ENCODE measurements at places on chromosomes 3 and 15.

DNA sequence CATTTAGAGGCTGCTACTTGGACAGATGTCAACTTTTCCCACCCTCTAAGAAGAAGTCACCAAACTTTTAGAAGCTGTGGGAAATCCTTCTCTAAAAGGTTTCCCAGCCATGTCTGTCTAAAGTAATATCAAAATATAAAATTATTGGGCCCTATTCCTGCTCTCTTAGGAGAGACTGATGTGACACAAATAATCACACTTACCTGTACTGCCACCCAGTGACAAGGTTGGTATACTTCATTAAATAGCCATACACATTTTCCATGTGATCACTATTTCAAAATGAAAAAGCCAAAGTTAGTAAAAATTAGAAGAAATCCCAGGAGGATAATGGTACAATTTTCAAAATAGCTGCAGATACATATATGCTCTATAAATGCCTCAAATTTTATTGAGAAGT, 12.6 kb downstream of the OSBPL11 start:
- no peak for DNase-seq

GRCh38 chr3:133965906-133966305, 63.8 kb downstream of the SLCO2A1 start:
- no peak for DNase-seq

DNA sequence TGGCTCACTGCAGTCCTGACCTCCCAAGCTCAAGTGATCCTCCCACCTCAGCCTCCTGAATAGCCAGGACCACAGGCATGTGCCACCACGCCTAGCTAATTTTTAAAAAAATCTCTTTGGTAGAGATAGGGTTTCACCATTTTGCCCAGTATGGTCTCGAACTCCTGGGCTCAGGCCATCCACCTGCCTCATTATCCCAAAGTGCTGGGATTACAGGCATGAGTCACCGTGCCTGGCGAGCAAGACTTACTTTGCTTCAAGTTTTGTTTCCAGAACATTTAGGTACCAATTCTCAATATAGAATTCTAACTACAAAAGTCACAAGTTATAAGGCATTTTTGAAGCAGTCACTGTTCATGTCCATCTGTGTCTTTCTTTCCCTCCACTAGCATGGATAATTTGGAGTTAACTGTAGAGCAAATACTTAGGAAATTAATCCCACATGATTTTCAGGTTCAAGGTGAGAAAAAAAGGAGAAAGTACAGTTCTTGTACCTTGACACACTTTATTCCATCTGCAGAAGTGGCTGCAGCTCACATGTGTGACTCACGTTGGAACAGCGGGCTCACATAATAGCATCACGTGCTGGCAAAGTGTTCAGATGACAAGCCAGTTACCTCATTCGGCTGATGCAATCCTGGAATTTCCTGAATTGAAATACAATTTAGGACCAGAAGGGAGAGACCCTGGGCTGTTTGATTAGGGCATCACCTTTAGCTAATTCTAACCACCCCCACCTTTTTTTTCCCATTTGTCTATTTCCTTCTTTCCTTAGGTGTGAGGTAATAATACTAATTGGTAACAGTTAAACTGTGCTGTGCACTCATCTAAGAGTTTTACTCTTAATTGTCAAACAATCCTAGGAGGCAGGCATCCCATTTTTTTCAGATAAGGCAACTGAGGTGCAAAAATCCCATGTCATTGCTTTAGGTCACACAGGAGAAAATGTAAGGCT, 46.9 kb upstream of the NEDD4 start:
- peak; percentile 97 for DNase-seq

DNA sequence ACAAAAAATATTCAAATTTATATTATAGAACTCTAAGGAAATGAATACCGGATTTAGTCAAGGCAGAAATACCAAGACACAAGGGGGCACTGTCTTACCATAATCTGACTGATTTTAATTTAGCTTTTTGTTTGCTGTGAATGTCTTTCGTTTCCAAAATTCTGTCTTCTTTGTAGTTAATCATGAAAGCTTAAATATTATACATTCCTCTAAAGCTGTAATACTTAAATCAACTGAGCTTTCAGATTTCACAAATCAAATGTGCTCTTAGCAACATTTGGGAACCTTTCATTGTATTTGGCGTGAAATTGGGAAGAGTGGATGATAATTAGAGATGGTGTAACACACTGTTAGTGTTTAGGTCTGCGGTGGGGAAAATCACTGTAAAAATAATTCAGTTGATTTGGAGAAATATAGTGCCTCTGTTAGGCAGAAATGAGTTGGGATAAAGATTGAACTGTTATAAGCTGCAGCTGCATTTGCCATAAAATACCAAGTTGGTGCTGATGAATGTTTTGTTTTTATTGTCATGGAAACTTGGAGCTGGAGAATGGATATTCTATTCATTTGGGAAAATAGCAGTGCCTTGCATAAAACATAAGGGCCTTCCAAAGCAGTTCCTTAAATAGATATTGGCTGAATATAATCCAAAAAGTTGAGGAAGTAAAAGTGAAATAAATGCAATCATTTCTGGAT, 228.2 kb downstream of the TCF12 start:
- peak; percentile 29 for DNase-seq

DNA sequence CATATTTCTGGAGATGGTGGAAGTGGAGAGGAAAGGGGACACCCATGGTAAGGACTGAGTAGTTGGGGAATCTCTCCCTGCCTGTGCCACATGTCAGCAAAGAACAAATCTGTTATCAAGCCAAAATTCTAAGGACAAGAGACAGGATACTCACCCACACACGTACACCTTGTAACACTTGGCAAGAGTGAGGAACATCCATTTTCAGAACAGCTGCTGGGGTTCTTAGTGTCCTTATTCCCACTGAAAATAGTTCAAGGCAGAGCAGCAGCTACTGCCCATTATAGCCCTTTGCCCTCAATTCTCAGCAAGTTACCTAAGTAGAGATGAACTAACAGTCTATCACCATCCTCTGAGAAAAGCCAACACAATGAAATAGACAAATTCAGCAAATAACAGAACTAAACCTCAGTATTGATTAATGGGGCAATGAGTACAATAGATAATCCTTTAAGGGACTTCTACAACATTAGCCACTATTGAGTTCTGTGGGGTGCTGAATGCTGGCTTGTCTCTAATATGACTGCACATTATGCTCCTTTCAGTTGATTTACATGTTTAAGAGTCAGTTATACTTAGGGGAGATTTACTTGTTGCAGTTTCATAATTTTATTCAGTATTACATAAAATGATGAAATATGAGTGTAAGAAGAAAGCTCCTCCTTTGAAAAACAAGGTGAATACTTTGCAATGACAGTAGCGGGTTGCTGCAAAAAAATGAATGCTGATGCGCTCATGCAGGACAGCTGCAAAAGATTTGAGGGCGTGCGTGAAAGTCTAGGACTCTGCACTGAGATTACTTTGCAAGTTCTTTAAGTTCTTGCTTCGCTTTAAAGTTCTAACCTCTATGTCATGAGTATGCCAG, 22.4 kb downstream of the SENP5 start:
- no peak for DNase-seq

DNA sequence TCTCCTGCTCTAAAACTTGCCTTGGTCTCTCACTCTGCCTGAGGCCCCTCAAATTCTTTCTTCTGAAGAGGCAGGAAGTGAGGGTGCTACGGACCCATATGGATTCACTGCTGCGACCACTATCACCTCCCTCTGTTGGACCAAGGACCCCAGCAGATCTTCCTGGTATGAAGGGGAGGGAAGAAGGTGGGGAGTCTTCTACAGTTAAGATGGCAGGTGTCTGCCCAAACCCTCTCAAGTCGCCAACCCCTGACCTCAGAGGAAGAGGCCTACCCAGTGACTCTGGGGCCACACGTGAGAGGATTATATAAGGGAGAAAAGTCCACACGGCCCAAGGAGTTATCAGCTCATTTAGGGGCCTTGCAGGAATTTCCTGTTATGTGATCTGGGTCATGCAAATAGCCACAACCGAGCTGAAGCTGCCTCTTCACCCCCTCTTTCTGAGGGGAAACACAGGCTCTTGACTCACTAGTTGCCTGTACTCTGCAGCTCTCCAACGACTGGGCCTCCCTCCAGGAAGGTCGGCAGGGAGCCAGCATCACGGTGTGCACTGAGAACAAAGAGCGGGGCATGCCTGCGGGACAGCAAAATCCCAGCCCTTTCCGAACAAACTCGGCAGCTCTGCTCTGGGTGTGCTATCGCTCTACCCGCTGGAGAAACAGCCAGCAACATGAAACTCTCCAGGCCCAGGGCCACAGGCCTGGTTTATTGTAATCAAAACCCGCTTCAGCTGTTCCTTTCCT, 116.0 kb downstream of the XXYLT1 start:
- DNase-seq = peak; percentile 84

DNA sequence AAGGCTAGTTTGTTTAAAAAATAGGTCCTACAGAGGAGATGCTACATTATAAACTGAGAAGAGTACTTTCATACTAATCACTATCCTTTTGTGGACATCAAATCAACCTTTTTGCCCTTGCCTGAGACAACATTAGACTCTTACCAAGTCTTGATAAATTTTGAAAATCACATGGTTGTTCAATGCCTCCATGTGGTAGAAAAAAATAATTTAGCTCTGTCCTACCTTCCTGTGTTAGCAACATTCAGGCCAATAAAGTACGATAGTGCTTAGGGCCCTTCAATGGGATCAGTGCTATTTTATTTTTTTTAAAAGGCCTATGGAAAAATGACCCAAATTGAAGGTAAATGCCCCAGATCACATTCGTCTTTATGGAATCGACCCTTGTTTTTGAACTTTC, 5.0 kb upstream of the UBE2E1 start:
- no peak for DNase-seq

- no peak for DNase-seq
These were observed 226.5 kb upstream of the GPR149 start for GRCh38 chr3:154656486-154656885.

DNA sequence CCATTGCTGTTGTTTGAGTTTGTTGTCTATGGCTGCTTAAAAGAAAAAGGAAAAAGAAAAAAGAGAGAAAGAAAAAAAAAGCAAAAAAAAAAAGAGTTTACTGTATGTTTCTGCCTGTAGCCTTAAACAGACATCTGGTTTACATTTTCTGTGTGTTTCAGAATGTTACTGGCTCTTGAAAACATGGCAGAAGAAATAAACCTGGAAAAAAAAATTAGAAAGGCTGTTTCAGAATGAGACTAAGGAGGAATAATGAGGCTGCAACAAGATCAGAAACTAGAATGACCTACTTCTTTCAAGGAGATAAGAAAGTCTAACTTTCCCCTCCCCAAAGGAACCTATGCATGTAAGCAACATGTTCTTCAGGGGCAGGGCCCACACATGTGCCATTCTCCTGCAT, 292.1 kb downstream of the DIPK2A start:
- no peak for DNase-seq

DNA sequence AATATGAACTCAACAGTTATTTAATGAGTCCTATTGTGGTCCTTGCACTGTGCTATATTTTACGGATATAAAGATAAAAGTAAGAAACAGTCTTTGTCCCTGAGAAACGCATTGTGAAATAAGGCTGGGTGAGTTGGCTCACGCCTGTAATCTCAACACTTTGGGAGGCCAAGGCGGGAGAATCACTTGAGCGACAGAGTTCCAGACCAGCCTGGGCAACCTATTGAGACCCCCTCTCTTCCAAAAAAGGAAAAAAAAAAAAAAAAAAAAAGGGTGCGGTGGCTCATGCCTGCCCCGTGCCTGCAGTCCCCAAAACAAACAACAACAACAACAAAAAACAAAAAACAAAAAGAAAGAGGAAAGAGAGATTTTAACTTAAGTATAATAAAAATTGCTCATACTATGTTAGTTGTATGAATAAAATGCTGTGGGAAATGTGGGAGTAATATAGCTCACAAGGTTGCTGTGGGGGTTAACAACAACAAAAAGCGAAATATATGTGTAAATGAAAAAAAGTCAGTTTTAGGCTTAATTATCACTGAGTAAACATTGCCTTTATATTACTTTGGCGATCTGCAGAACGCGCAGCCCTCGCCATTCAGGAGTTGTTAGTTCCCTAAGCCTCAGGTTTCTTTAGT, 461 bp upstream of the FNDC3B start:
- no peak for DNase-seq

DNA sequence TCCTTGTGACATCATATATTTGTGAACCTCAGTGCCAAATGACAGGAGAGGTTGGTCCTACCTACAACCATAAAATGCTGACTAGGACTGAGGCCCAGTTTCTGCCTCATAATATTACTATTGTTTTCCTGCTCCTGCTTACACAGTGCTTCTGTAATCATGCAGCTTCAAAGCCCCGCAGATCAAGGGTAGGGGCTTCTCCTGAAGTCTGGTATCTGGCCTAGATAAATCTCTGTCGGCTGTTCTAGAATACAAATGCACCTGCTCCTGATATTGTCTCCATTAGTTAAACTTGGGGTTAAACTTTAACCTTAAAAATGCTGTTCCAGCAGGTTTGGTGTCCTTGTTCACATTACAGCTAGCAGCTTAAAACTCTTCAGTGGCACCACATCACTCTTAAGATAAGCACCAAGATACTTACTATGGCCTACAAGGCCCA, 552.4 kb downstream of the TUSC7 start:
- DNase-seq = no peak

DNA sequence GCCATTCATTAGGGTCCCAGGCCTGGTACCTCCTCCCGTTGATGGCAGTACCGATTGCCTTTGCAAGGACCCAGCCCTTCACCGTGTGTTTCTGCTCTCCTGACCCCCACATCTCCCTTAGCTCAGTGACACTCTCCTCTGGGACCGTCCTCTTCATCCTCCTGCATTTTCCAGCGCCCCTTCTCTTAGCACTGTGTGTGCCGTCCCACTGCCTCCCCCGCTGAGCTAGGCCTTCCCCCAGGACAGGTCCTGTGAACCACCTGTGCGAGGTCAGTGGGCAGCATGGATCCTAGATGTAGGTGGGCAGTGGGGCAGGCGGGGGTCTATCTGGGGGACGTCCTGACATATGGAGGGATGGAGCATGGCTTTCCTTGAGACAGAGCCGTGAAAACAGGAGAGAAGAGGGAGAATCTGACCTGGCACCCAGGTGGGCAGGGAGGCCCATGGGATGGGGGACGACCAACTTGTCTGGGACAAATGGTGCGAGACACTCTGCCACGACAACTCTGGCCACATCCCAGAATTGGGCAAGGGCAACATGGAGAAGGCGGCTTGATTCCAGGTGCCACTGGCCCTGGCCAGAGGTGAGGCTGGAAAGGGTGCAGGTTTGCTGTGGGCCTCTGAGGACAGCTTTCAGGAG, 87.7 kb upstream of the ALDH1L1 start:
- no peak for DNase-seq

DNA sequence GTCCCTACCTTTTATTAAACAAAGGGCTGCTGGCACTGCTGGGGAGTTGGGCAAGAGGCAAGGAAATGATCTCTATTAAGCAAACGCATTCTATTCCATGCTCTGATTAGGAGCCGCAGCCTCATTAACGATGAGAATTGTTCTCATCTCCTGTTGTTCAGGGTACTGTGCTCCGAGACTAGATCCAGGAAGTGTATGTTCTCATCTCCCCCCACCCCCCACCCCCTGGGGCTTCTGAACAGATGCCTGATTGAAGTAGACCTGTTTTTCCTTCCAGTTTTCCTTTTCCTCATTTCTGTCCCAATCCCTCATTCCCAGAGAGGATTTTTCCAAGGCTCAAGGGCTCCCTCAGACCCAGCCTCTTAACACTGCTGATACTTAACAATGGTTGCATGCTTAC, 81.6 kb upstream of the FEZF2 start:
- no peak for DNase-seq
